ENCODE measurements at places on chromosomes 1 and 21. TPM values are rescaled to one million over a fixed set of nuclear protein-coding genes. Genes with fewer than 3 reads are reported as not detected.
A peak's percentile ranks its signal among the peaks of the same experiment; 100 is the strongest.

The TRIM67 gene
- total RNA-seq = not detected

The SELENBP1 gene
- 413 TPM for total RNA-seq

The PDZK1 gene
- not detected for total RNA-seq

The FNDC10 gene
- total RNA-seq = 7.7 TPM

- no peak for DNase-seq
Measured at GRCh38 chr1:172977296-172978017, 73.3 kb downstream of the TNFSF18 start.

GRCh38 chr1:12518931-12519692 is 98.9 kb downstream of the DHRS3 start:
- DNase-seq = peak; percentile 59

DNA sequence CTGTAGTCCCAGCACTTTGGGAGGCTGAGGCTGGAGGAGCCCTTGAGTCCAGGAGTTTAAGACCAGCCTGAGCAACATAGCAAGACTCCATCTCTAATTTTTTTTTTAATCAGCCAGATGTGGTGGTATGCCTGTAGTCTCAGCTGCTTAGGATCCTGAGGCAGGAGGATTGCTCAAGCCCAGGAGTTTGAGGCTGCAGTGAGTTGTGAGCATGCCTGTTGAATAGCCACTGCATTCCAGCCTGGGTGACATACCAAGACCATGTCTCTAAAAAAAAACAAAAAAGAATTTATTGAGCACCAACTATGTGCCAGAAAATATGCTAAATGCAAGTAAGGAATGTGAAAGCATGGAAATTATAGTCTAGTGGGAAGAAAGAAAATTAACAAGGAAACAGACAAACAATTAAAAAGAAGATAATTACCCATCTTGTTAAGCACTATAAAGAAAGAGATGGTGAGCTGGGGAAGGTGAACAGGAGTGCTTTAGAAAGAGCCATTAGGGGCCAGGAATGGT is 104.0 kb upstream of the ZNF678 start:
- DNase-seq = no peak

GRCh38 chr21:45860493-45861155 is 120.9 kb upstream of the COL6A1 start:
- no peak for DNase-seq

DNA sequence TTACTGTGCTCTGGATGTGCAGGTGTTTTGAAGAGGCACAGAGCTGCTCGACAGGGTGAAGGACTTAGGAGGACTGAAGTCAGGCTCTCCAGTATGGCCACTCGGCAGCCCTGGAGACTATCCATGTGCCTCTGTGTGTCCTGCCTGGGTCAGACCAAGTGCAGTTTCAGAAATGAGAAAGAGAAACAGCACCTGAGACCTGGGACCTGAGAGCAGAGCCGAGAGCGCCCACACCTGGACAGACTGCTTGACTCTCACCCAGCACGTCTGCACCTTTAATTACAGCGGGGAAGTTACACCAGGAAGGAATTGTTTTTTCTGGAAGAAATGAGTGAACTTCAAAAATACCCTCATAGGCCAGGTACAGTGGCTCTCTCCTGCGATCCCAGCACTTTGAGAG is 59.7 kb upstream of the COL6A1 start:
- no peak for DNase-seq

GRCh38 chr1:2864203-2864905 is 62.9 kb upstream of the TTC34 start:
- DNase-seq = no peak

DNA sequence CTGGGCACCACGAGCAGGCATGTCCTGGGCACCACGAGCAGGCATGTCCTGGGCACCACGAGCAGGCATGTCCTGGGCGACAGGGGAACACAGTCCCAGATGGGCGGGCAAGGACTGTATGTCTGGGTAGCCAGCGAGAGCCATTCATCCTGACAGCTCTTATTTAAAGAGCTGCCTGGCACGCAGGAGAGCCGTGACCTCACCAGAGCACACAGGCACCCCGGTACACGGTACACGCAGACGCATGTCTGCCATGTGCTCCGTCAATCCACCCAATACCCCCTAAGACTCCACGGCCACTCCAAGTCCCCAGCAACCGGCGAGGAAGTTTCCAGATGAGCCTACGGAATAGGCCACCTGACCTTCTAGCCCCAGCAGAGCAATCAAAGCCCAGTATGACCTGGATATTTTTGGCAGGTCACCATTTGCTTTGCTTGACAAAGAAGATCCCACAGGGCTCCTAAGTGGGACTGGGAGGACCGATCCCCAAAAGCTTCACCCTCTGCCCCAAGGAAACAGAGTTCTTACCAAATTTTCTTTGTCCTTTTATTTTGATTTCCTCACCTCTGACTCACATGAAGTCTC is 51.7 kb downstream of the CASZ1 start:
- DNase-seq = no peak

GRCh38 chr1:150931773-150932172 is 5.6 kb downstream of the SETDB1 start:
- no peak for DNase-seq

DNA sequence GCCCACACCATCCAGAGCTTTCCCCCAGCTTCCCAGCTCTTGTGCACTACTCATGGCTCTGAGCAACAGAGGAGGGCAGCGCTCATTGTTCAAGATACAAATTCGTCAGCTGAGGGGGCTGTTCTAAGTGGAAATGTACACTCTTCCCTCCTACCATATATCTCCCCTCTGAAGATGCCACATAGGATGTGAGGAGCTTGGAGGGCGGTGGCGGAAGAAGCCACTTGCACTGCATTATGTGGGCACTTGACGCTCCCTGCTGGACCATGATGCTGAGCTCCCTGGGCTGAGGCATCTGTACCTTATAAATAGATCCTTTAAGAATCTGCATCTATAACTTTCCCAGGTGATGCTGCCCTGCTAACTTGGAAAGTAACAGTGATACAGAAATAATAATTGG is 477.6 kb upstream of the DEPDC1 start:
- no peak for DNase-seq

- DNase-seq = no peak
Measured at GRCh38 chr21:19565587-19565986, 1162.0 kb upstream of the TMPRSS15 start.

DNA sequence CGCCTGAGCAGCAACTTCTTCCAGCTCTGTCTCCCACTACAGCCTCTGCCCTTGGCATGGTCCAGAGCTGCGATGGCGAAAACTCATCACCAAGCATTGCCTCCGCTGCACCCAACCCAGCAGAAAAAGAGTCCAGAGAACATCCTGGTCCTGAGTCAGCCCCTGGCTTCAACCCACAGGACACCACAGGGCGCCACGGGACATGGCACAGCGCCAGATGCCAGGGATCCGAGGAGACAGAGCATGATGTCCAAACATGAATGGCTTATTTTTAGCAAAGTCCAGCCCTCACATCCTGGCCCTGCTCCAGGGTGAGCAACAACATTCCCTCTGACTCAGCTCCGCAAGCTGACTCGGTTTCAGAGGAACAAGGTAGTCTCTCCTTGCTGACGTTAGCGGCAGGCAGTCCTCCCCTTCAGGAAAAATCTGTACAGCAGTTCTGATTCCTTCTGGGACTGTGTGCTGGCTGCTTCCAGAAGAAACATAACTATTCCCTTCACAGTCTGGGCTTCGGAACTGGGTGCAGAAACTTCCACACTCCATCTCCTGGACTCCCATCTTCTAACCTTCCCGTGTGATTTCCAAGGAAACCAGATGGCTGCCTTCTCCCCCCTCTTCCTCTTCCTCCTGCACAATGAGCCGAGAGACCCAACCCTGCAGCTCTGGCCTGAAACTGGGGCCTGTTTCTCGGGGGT is 131.3 kb downstream of the TOMM20 start:
- DNase-seq = peak; percentile 90

DNA sequence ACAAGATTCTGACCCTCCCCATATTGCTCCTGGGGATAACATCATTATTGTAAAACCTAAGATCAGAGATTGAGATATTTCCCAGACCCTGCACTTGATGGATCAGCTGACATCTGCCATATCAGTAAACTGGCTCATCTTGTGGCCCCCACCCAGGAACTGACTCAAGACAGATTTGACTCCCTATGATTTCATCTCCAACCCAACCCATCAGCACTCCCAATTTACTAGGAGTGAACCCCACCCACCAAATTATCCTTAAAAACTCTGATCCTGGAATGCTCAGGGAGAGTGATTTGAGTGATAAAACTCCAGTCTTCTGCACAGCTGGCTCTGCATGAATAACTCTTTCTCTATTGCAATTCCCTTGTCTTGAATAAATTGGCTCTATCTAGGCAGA is 6.1 kb upstream of the CLCC1 start:
- no peak for DNase-seq

DNA sequence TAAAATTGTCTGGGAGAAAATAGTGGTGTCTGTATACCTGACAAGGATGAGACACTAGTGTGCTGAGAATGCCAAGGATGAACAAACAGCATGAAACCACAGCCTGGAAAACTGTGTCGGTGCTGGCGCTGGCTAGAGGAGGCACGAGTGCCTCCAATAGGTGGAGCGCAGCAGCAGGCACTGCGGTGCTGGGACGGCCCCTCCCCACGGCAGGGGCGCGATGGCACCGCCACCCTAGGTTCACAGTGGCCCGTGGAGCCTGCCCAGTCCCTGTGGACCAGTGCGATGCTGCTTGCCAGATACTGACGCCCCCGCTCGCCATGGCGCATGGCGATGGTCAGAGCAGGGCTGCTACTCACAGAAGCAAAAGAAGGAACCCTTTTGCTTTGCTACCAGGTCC is 6.8 kb downstream of the CFAP410 start:
- DNase-seq = no peak

Measured in lower lobe of right lung (tissue), 2 donors.